ENCODE measurements at places on chromosomes 4 and X.
A peak's percentile ranks its signal among the peaks of the same experiment; 100 is the strongest.

DNA sequence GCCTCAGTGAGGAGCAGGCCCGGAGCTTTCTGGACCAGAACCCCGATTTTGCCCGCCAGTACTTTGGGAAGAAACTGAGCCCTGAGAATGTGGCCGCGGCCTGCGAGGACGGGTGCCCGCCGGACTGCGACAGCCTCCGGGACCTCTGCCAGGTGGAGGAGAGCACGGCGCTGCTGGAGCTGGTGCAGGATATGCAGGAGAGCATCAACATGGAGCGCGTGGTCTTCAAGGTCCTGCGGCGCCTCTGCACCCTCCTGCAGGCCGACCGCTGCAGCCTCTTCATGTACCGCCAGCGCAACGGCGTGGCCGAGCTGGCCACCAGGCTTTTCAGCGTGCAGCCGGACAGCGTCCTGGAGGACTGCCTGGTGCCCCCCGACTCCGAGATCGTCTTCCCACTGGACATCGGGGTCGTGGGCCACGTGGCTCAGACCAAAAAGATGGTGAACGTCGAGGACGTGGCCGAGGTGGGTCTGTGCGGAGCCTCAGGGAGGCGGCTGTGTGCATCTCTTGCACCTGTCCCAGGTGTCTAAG is 323 bp downstream of the PDE6B start:
- no peak for DNase-seq

DNA sequence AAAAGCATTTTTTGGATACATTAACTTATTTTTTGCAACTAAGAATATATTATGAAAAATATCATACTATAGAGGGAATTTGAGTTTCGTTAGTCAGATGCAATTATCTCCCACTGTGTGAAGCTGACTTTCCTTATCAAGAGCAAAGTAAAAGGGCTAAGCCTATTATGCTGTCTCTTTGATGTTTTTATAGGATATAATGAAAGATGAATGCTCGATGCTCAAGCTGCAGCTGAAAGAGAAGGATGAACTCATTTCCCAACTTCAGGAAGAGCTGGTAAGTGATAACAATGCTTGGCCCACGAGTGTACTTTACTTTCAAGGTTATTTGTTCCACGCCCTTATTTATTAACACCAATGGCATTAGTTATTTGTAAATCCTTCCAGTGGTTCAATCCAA is 688.4 kb downstream of the CCSER1 start:
- no peak for DNase-seq

GRCh38 chrX:108198420-108198819 is 106.8 kb downstream of the ATG4A start:
- DNase-seq, result no peak

DNA sequence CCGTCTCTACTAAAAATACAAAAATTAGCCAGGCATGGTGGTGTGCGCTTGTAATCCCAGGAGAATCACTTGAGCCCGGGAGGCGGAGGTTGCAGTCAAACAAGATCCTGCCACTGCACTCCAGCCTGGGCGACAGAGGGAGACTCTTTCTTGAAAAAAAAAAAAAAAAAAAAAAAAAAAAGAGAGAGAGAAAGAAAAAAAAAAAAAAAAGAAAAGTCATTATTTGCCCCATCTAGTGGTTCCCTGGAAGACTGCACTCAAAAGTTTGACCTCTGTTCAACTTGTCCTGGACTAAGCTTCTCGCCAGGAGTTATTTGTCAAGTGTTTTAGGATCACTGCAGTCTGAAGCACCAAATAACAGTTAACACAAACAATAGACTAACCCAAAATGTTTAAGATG is 45.3 kb upstream of the KCTD8 start:
- DNase-seq, result peak; percentile 20

DNA sequence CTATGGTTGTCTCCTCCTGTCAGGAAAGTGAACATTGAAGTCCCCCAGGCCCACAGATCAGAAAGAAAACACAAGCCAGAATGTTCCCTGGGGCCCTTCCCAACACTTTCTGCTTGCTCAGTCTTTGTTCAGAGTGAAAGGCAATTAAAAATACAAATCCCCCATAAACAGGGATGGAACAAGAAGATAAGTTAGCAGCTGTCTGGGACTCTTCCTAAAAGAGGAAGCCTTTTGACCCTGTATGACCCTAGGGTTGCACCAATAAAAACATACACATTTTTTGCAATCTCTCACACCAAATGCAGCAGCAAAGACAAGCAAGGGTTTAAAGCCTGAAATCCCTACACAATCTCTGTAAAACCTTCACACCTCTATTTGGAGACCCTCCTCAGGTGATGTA is 22.6 kb downstream of the IRF2 start:
- DNase-seq, result no peak

GRCh38 chr4:61714387-61714911 is 514.3 kb downstream of the ADGRL3 start:
- DNase-seq, result no peak

DNA sequence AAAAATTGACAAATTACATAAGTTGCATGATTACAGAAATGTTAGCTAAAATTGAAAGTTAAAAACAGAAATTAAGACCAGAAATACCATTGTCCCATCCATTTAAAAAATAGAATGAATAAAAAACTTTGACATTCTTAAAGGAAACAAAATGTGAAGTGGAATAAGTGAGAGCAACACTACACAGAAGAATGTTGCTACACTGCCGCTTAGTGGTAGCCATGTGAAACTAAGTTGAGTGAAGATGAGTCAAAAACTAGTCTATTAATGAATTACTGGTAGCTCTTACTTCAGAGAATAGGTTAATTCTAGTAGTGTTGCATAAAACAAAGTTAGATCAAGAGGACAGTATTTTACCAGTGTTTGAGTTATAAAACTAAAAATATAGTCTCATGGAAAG is 571.0 kb upstream of the KLHL4 start:
- DNase-seq, result peak; percentile 36

DNA sequence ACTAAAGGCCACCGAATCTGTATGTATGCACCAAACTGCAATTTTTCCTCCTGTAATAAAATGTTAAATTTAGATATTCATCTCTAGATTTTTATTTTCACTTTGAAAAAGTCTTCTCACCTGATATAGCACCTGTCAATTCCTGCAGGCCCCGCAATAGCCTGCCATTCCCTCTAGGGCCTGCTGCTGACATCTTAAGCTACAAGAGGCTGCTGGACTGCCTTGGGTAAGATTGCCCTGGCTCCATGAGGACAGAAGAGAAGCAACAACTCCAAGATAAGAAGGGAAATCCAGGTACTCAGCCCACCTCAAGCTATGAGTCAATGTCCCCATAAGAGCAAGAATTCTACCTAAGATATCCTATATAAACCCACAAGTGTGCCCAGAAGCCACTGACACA is 230.2 kb upstream of the AGTR2 start:
- peak; percentile 22 for DNase-seq

- DNase-seq, result no peak
Measured at GRCh38 chr4:80459918-80460473, 124.5 kb downstream of the CFAP299 start.

DNA sequence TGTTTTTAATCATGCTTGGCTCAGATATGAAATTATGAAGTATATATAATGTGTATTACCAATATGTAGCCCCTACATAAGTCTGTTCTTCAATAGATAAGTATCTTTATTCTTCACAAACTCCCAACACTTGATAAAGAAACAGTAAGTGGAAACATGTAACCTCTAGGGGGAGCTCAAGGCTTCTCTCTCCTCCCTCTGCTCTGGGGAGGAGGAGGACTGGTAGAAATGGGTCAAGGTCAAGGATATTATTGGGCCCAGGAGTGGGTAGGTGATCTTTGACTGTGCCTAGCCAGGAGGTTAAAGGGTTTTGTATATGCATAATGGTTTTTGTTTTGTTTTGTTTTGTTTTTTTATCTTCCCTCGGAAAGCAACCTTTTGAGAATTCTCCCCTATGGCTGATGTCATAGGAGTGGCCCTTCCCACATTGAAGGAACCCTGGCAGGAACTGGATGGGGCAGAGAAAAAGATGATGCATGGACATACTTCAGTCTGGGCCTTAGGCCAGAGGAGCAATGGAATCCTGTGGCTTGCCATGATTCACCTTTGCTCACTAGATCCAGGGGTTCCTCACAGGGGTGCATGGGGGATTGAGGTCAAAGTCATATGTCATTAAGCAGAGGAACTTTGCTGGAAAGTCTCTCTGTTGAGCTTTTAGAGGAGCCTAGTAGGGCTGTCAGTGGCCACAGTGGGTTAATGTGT is 460.3 kb downstream of the MID1IP1 start:
- DNase-seq, result peak; percentile 53

DNA sequence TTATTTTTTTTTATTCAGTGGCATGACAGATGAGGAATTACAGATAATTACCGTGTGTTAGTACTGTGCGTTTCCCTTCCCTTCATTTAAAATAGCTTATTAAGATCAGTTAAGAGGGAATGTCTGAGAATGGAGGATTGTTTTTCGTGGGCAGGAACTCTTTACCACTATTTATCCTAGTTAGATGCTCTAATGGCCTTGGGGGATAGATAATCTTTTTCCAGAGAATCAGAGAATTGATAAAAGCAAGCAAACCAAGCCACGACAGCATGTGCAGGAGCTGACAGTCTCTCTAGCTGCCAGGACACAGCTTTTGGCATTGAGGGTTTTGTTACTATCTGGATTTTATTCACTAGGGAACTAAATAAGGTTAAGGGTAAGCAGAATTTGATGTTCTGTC is 128.7 kb downstream of the DCLK2 start:
- DNase-seq, result no peak

GRCh38 chr4:55312489-55313101 is 33.4 kb upstream of the SRD5A3 start:
- DNase-seq, result no peak

- DNase-seq, result peak; percentile 34
Measured at GRCh38 chr4:41213625-41214135, 662 bp downstream of the APBB2 start.

DNA sequence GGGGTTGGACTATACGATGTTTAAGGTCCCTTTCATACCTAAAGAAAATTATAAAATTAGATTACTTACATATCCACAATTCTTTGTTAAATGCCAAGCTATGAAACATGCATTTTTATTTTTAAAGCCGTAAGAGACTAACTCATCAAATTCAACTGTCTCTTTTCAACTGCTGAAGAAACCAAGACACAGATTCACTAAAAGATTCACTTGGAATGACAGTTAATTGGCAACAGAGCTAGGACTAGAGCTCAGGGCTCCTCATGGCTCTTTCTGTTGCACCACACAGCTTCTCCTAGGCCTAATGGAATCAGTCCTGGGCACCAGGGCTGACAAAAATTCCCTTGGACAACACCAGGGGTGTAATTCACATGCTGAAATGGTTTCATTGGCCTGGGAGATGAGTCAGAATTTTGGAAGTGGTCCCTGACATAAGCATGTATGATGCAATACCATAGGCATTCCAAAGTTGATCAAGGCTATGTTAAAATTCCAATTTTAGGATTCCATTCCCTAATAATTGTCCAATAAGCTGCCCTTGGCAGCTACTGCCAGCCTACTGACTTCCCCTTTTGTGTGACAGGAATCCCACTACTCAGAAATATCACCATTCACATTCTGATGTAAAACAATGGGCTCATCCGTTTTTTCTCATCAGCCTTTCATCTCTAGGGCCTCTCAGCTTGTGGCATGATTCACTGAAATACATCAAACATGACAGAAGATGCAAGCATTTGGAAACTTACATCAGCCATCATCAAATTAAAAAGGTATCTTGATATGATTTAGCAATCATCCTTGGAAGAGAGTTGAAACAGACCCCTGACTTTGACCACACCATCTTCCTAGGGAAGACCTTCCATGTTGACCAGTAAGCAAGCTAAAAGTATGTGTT is 54.2 kb downstream of the PLAC1 start:
- no peak for DNase-seq

DNA sequence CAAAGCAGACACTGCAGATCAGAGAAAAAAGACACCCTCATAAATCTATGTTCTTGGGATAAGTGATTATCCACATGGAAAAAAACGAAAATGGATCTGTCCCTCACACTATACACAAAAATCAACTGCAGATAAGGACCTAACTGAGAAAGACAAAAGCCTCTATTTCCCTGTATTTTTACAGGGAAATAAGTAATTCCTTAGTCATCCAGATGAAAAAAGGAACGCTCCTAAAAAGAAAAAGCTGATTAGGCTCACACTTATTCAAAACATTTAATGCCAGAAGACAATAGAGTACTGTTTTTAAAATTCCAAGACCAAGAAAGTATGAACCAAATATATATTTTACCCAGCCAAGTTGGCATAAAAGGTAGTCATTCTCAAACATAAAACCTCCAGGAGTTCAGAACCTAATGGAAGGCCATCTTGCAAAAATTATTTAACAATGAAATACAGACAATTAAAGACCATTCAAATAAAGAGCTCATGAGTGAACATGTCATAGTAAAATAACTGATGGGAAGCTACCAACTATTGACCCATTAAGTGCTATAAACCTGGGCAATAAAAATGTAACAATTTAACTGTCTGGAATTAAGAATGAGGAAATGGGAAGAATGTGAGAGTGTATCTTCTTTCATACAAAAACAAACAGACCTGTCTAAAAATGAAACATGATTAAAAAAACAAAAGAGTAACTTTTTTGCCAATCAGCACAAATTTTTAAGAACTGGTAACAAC is 20.4 kb downstream of the PAPSS1 start:
- no peak for DNase-seq

DNA sequence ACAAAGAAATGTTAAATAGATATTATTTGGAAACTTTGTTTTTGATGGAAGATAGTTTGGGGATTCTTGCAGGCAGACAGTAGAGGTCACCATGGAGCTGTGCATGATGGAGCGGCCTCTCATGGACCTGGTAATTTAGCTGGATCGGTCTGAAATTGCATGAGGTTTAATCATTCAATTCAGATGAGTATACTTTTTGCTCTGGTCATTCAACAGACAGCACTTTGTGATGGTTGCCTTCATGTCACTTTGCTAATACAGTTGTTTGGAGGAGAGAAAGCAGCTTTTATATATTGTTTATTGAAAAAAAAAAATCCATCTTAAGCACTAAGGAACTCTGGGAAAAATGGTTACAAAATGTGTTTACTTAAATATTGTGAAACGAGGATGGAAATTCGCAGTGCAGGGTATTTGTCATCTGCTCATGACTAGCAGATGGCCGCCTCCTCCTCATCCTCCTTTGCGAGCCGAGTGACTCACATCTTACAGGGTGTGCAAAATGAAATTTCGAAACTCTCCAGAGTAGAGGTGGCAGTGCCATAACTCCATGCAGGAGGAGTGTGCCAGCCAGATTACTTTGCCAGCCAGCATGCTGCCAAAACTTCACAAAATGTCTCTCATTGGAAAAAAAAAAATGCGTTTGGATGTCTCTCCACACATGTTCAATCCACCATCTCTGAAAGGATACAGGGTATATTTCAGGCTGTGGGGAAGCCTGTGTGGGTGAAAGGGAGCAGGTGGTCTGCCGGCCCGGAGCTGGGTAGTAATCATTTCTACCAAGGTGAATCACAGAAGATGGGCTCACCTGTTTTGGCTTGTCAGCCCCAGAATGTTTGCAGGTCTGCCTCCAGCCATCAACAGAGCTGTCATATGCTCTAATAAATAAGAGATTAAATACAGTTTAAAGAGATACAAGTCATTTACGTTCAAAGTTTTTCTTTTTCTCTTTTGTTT is 314.9 kb upstream of the DIPK2B start:
- DNase-seq, result peak; percentile 40

DNA sequence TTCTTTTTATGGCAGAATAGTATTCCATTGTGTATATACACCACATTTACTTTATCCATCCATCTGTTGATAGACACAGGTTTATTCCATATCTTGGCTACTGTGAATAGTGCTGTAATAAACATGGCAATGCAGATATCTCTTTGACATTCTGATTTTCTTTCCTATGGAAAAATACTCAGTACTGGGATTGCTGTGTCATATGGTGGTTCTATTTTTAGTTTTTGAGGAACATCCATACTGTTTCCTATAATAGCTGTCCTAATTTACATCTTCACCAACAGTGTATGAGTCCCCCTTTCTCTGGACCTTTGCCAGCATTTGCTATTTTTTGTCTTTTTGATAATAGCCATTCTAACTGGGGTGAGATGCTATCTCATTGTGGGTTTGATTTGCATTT is 73.5 kb downstream of the GPAT3 start:
- DNase-seq, result no peak
